HTR-8/SVneo (cell line): ENCODE measurements at places on chromosomes 12 and 14.

GRCh38 chr14:103562429-103563225 is at the start of the genes BAG5 and COA8:
BAG5 (minus strand) TSS chr14:103562657; CDS start chr14:103561164, 1,493 bp downstream.
COA8 (plus strand) TSS chr14:103562960; CDS start chr14:103563002, 42 bp downstream.
- peak; percentile 92 for DNase-seq

DNA sequence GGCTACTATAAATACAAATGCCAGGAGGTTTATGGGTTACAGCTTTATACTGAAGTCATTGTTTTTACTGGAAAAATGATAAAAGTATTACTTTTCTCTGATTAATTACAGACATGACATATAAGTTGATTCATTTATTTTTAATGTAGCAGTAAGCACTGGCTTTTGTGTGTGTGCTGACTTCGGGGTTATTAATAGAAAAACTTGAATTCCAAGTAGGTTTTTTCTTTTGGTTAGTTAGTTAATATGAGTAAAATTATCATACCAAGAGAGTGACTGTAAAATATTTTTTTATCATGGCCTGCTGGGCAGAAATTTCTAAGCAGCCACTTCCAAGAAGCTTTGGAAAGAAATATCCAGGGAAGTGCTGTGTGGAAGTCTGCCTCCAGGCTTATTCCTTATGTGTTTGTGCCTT is 56.4 kb downstream of the IFT81 start:
- no peak for DNase-seq

DNA sequence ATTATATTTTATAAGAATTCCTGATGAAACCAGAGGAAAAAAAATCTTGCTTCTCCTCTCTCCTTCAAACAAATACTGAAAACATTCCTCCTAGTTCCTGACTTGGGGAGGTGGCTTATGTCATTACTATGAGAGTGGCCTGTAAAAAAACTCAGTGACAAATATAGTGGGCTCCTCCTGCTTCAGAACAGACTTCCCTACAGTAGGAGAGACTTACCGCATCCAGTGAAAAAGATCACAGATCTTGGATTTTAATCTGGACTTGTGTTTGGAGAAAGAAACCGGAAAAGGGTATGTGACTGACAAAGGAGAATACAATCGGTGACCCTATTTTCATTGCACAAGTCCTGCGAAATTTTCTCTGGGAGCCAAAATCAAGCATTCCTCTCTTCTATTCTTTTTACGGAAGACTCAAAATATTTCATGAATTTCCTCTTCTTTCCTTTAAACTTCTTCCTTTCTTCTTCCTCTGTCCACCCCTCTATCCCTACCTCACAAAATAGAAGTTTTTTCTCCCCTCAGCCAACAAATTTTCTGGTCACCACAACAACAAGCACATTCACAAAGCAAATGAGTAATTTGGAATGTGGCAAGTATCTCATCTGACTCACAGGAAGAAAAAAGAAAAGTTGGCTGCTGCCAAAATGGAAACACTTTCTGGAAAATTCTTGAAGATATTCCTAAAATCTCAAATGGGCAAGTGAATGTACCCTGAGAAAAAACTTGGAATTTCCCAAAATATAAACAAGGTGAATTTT is 185.1 kb upstream of the CDKN3 start:
- DNase-seq: peak; percentile 66

DNA sequence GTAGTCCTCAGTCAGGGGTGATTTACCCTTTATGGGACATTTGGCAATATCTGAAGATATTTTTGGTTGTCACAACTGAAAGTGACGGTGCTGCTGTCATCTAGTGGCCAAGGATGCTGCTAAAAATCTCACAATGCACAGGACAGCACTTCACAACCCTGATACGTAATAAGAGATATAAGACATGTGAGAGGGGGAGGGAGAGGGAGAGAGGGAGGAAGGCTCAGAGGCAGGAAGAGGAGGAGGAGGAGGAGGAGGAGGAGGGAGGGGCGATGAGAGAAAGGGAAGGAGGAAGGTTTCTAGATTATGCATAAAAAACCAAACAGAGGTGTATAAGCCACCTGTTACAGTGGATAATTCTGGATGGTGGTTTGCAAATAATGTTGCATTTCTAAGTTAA is 14.3 kb downstream of the MYL2 start:
- no peak for DNase-seq

- DNase-seq: no peak
Measured at GRCh38 chr12:116293687-116294453, 16.4 kb upstream of the MED13L start.
